ENCODE measurements at places on chromosomes 16 and 17.
A peak's percentile ranks its signal among the peaks of the same experiment; 100 is the strongest.

GRCh38 chr17:5123343-5124124, 7.7 kb downstream of the USP6 start:
- DNase-seq = no peak

GRCh38 chr16:48101069-48101674, 54.6 kb downstream of the ABCC12 start:
- DNase-seq = no peak

DNA sequence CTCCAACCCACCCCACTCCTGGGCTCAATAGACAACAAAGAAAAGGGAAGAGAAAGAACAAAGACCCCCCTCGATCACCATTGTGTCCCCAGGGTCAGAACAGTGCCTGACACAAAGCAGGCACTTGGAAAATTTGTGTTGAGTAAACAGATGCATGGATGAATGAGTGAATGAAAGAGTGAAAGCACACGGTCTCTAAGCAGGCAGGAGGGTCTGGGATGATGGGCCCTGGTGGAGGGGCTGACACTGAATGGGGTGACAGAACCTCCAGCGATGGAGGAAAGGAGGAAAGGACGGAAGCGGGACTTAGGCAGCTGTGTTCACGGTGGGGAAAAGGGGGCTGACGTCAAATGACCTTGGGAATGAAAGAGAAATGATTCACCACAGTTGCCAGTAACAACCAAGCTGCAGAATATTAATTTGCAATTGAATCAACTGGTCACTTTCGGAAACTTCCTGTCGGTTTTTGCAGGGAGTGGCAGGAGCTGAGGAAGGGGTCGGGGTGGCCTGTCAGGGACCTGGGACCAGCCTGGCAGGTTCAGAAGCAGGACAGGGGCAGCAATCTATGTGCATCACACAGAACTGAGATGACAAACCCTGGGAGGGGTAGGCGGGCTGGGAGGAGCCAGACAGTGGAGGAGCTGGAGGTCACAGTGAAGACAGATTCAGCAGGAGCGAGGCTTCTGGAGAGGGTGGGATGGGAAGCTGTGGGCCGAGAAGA, 6.7 kb upstream of the GAST start:
- no peak for DNase-seq

DNA sequence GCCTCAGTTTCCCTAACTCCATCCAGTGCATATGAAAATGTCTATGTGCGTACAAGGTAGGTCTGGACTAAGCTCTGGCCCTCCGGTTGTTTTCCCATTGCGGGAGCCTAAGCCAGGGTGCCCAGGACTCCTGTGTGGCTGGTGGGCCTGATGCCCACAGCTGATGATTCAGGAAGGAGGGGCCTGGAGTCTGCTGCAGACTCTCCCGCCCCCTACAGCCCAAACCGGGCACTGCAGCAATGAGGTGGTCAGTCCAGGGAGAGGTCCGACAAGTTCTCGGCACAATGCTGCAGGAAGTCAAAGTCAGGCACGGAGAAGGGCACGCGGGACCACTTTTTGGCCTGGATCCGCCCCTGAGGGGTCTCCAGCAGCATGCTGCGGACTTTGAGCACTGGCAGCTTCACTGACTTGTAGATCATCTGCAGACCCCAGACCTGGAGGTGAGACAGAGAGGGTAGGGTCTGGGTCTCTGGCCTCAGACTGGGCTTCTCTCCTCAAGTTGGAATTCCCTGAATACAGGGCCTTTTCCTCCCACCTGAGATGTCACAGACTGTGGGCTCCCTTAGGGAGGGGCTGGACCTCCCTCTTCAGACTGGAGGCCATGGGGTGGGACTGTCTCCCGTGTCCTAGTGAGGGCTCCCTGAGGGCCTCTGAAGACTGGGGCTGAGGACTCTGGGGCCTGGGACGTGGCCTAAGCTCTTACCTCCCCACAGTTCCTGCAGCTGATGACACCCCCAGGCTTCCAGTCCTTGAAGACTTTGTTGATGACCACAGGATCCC, 3.4 kb upstream of the ZNF385C start:
- peak; percentile 88 for DNase-seq

GRCh38 chr16:13958474-13958873, 38.5 kb downstream of the ERCC4 start:
- DNase-seq = no peak

DNA sequence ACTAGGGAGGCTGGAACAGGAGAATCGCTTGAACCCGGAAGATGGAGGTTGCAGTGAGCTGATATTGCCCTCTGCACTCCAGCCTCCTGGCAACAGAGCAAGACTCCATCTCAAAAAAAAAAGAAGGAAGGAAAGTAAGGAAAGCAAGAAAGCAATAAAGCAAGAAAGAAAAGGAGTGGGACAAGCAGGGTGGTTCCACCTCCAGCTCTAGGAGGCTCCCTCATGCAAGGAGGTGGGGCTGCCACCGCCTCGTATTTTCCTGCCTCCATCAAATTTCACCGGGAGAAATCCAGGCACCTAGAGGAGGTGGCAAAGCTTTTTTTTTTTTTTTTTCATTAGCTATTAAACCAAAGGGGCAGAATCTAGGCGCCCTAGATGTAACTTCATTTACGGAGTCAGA, 1.0 kb downstream of the CYB561 start:
- DNase-seq = no peak

DNA sequence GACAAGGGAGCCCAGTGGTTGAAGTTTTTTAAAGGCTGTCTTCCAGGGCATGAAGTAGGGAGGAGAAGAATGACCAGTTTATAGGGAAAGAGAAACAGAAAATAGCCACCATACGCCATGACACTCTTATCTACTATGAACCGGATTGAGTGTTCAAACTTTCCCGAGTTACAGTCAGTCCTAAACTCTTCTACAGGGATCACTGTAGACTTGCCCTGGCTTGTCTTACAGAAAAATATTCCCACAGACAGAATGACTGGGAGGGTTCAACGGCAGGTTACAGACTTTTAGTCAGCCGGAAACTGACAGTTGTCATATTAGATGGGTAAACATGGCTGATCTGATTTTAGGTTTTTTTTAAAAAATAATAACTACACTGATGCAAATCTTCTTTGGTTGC, 662.5 kb upstream of the SOX9 start:
- DNase-seq = no peak

- no peak for DNase-seq
These were observed 181.6 kb downstream of the MAP2K6 start for GRCh38 chr17:69596141-69596540.

GRCh38 chr16:69494991-69495392, 70.6 kb downstream of the CYB5B start:
- peak; percentile 68 for DNase-seq

- DNase-seq = peak; percentile 17
These were observed 4.2 kb downstream of the CCDC200 start for GRCh38 chr17:43224146-43224705.

DNA sequence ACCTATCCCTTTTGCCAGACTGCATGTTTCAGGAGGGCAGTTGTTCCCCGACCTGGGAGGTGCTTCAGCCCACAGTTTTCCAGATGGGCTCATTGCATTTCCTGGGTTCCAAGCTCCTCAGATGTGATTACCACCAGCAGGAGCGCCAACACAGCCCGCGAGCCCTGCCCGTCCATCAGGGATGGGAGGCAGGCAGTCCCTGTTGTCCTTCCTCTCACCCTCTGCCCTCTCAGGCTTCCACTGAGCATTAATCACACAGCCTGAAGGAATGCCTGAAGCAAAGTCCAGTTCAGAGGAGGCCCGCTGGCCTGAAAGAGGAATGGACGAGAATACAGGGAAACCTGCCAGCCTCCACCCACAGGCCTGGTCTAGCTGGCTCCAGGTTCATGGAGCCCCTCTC, 256.3 kb upstream of the SDK2 start:
- no peak for DNase-seq

- DNase-seq = peak; percentile 30
These were observed 5.3 kb upstream of the CDR2L start for GRCh38 chr17:74981979-74982662.

DNA sequence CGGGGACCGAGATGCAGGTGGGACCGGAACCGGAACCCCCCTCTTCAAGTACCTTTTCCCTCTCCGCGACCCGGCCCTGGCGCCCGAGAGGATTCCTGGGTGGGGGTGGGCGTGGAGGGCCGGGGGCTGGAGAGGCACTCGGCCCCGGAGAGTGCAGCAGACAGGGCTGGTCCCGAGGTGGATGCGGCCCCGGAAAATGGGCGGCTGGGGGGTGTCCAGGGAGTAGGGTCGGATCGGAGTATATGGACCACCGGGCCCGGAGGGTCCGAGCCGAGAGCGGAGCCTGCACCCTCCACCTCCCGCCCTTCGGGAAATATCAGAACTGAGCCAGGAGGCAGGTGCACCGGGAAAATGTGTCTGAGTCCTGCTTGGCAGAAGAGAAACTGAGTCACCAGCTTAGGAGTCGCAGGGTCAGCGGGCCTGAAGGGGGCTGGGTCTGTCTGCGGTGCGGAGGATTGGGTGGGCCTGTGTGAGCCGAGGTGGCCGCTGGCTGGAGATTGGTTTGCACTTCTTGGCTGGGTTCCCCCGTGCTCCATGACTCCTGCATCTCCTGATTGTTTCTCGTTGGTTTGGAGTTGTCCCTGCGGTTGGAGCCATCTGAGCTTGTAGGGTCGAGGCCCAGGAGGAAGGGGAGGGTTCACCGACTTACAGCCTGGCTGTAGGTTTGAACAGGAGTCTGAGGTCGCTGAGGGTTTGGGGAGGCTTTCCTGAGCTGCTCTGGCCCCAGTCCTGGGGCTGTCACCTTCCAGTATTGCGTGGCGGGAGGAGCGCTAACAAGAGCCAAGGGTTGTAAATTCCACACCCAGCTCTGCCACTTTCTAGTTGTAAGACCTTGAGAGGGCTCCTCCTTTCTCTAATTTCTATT, 518 bp downstream of the SH2B1 start:
- DNase-seq = no peak

GRCh38 chr16:57725554-57725953, 10.0 kb upstream of the KATNB1 start:
- DNase-seq = no peak

DNA sequence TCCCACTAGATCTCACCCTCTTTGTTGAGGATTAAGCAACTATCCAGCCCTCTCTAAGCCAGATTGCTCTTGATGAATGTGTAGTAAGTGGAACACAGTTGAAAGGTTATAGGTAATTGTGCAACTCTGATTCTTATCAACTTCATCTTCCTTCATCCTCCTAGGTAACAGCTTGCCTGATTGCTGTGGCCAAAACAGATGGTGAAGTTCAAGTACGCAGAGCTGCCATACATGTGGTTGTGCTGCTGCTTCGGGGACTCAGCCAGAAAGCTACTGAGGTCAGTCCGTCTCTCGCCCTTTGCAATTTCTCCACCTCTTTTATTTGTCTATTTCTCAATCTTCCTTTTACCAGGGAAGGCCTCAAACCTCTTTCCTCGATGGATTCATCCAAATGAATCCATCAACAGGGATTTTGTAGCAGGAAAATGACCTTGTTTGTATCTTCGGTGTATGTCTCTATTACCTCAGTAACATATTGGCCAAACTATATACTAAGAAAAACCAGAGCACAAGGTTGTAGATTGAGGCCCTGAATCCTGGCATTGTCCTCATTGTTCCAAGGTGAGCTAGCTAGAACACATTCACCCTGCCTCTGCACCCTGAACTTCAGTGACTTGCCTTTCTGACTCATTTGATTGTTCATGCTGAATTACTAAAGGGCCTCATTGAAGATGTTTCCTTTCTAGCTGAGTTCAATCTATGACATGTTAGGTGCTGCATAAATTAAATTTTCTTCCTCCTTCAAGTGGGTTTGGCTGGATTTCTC, 65.1 kb upstream of the HAS3 start:
- DNase-seq = no peak

DNA sequence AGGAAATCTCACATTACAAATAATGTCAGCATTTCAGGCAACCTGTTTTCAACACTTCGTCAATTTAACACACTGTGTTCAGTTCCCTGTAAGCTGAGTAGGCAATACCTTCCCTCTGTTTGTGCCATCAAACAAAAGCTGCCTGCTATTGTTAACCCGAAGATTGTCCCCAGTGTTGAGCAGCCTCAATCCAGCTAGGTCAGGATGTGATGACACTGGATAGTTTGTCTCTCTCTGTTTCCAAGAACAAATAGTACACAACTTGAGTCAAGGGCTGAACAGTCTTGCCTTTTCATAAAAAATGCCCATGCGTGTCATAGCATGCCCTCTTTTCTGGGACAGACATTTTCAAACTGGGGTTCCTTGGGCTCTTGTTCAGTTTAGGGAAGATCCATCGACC, 36.4 kb downstream of the HSD17B2 start:
- DNase-seq = no peak

DNA sequence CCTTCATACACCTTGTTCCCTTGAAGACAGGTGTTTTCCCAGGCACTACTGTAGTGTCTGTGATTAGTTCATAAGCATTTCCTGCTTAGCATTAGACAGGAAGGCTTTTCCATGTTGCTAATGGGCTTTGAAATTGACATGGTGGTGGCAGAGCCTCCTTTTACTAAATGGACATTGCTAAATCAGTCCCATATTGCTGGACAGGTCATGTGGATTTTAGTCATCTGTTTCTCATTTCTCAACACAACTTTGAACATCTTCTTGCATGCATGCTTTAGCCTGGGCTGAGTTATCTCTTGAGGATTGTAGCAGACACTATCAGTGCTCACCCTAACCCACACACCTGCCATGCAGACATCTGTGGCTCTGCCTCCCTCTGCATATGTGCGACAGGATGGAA, 13.7 kb upstream of the BCO1 start:
- peak; percentile 36 for DNase-seq

DNA sequence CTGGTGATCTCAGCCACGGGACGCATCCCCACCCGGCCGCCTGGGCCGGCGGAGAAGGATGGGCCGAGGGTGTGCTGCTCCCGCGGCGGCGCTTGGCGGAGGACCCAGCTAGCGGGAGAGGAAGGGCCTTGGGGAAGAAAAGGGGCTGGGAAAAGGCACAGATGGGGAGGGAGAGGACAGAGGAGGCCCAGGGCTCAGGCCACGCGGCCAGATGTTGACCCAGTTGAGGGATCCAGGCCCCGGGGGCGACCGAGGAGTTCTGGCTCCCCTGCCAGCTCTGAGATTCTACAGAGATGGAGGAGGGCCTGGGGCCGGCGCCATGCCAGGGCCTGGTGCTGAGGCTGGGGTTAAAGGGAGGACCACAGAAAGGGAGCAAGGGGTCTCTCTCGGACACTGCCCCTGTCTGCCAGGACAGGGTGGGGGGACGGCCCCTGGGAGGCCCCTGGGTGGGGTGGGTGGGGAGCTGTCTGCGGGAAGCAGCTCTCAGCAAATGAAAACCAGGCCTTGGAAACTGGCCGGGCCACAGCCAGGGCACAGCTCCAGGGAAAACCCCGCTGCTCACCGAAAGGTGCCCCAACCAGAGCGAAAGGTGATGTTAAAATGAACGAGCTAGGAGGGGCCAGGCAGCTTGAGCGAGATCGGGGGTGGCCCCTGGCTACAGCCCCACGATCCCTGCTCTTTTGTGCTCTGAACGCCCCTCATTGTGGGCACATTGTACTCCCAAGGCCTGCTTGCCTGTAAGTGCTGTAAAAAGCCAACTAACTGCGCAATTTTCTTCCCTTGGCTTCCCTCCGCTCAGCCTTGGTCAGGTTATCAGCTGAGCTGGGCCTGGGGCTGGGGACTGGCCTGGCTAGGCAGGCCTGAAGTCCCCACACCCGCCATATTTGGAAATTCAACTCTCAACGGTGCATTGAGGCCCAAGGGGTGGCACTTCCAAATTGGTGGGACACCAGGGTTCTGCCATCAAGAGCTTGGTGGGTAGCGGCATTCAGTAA, 191.4 kb downstream of the ZNF423 start:
- no peak for DNase-seq

Measured in inflammatory macrophage treated with lipopolysaccharide for 1 hour (primary cell).